ENCODE measurements at places on chromosomes 5 and 9. TPM values are rescaled to one million over a fixed set of nuclear protein-coding genes. Genes with fewer than 3 reads are reported as not detected.

Gene BAAT
- total RNA-seq = not detected

Gene SPATA6L
- total RNA-seq = 0.20 TPM

Gene ARHGEF39
- 10.4 TPM for total RNA-seq

Gene LEAP2
- total RNA-seq = not detected

Gene DNM1
- total RNA-seq = 15.3 TPM

Gene DAB2IP
- 1.8 TPM for total RNA-seq

Gene ADAMTS12
- total RNA-seq = not detected

Gene FAM151B
- total RNA-seq = 0.32 TPM

Gene PCDH12
- total RNA-seq = not detected

Gene PTBP3
- 33.2 TPM for total RNA-seq

Gene FGF10
- not detected for total RNA-seq

Gene PCDHB1
- total RNA-seq = not detected

Gene INSL4
- not detected for total RNA-seq

Gene DDX4
- not detected for total RNA-seq

Gene KIF12
- 19.3 TPM for total RNA-seq

Gene OR1L6
- total RNA-seq = not detected

Gene LVRN
- not detected for total RNA-seq

Gene IL13
- total RNA-seq = not detected

Gene AIF1L
- 17.7 TPM for total RNA-seq

Gene PTGES
- total RNA-seq = 44.9 TPM

Gene SPAG8
- total RNA-seq = 0.24 TPM

Gene MTAP
- 25.4 TPM for total RNA-seq

Gene FAM174A
- 73.0 TPM for total RNA-seq

Gene NSG2
- total RNA-seq = 6.5 TPM

Gene SLC24A2
- total RNA-seq = not detected

Gene FRRS1L
- not detected for total RNA-seq

Gene RNF224
- total RNA-seq = not detected

Gene TAF1L
- not detected for total RNA-seq

Gene PCDHA10
- total RNA-seq = 0.03 TPM

Gene PCDHGC5
- not detected for total RNA-seq

Gene NACC2
- 20.2 TPM for total RNA-seq

Gene FRMD3
- total RNA-seq = 2.0 TPM

Gene ANKRD18B
- 0.58 TPM for total RNA-seq

Gene FOXD4L4
- total RNA-seq = not detected

Gene SNX24
- total RNA-seq = 25.9 TPM

Gene PCSK5
- total RNA-seq = 104 TPM

Gene ECSCR
- total RNA-seq = not detected

Gene KIF4B
- total RNA-seq = not detected

Gene HEMGN
- not detected for total RNA-seq

Gene TNC
- total RNA-seq = 3.3 TPM

Gene PCDHGA9
- not detected for total RNA-seq

Gene SOHLH1
- total RNA-seq = not detected

All from Caki2 (cell line).